ENCODE measurements at places on chromosomes 2 and 18. TPM values are rescaled to one million over a fixed set of nuclear protein-coding genes. Genes with fewer than 3 reads are reported as not detected.

- no peak for DNase-seq
Observed at GRCh38 chr2:64992218-64992617, 3.0 kb downstream of the SLC1A4 start.

Gene KLHL30
- total RNA-seq: 0.18 TPM

DNA sequence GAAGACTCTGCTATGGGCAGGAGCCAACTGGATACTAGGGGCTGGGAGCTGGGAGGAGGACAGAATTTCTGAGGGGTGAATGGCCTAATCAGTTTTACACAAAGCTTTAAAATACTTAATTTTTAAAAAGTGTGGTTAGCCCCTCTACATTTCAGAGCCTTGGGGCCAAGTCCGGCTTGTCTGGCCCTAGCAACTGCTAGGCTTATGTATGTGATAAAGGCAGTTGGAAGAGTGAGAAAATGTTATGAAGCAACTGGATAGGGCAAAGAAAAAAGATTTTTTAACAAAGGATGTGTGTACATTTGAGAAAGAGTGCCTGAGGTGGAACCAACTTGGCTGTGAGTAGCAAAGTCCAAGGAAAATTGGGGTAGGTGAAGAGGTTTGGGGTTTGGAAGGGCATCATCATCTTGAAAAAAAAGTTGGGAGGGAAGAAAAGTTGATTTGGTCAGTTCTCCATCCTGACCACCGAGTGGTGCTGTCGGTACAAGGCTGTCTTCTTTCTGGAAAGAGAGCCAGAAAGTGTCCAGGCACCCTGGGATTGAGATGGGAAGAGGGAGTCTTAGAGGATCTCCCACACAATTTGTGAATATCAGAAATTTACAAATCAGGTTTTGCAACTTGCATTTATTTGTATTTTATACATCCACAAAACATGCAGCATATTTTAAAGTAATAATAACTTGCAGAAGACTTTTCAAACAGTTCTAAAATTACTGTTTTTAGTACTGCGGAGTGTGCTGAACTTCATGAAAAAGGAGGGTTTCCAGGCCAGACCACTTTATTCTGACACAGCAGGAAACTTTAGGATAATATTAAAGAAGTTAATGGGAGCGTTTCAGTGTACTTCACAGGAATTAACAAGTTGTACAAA, 10.5 kb upstream of the CDK15 start:
- DNase-seq: no peak

DNA sequence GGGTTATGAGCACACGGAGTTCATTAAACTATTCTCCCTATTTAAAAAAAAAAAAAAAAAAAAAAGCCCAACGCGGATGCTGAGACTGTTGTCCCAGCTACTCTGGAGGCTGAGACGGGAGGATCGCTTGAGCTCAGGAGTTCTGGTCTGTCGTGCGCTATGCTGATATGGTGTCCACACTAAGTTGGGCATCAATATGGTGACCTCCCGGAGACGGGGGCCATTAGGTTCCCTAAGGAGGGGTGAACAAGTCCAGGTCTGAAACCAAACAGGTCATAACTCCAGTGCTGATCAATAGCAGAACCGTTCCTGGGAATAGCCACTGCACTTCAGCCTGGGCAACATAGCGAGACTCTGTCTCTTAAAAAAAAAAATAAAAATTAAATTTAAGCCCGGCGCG, 12.9 kb upstream of the ANKRD53 start:
- DNase-seq: no peak

Gene MEP1B
- total RNA-seq: not detected
